ENCODE measurements at places on chromosomes 2 and 18.

DNA sequence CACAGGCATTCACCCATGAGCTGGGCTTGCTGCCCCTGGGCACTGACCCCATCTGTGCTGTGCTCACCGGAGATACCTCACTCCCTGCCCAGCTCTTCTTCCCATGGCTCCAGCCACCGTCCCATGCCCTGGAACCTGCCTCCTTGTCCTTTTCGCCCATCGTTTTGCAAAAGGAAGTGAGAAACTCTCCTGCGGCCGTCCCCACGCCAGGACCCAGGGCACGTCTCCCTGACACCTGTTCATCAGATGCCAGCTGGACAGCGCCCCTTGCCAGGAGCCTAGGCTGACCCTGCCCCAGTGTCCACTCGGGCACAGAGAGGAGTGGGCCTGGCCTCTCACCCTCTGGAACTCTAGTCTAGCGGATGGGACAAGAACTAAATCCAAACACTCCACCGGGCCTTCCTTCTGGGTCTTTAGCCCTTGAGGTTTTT is 238.6 kb downstream of the SEPTIN10 start:
- DNase-seq: no peak

DNA sequence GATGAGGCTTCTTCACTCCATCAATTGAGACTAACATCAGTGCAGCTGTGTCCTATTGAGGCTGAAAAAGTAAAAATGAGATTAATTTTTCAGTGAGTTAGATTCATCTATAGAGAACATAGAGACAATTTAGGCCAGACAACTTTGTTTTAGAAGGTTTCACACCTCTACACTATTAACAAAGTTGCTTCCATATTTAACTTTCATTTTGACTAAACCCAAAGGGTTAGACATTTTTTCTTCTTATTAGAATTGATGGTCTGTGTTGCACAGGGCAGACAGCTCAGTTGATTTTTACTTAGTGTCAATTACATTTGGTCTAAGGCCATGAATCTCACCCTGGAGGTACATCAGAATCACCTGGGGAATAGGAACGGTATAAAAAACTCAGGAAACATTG is 130.2 kb upstream of the NXPH2 start:
- no peak for DNase-seq

GRCh38 chr2:44130441-44130840 is 38.2 kb upstream of the PPM1B start:
- DNase-seq: no peak

DNA sequence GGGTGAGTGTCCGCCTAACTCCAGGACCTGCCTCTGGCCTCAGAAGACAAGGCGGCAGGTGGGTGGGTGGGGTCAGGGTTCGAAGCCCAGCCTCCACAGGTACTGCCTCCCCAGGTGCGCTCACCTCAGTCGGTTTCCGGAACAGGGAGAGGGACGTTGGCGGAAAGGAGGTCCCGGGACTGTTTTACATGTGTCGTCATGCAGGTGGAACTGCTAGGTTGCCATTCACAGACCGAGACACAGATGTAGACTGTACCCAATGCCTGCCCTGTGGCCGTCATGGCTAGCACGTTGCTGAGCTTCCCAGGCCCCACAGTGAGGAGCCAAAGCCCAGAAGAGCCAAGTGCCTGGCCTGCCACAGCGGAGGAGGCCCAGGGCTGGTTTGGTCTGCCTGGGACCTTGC is 284.0 kb upstream of the HS6ST1 start:
- DNase-seq: no peak

GRCh38 chr18:74213429-74213828 is 65.1 kb downstream of the TIMM21 start:
- no peak for DNase-seq

DNA sequence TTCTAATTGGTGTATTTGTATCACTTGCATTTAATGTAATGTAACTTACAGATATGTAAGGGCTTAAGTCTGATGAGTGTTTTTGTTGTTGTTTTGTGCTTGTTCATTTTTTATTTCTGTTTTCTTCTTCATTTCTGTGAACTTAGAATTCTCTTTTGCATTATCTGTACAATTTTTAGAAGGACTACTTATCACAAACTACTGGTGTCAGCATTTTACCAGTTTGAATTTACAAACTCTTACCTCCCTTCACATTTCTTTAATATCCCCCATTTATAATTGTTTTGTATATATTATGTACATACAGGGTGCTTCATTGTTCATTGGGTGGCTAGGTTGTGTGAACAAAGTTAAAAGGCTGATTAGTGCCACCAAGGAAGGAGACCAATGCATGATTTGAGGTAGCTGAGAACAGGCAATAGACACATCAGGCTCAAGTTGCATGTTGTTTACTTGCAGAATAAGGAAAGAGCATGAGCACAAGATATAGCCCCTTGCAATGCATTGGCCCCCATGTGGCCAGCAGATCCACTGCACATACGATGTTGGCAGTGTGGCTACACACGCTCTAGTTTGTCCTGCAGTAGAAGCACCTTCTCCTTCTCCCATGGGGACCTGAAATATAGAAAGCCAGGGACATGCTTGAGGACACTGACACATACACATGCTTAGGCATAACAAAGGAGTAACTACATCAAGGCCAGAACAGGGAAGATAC is 198.2 kb downstream of the CD8B2 start:
- DNase-seq: no peak

DNA sequence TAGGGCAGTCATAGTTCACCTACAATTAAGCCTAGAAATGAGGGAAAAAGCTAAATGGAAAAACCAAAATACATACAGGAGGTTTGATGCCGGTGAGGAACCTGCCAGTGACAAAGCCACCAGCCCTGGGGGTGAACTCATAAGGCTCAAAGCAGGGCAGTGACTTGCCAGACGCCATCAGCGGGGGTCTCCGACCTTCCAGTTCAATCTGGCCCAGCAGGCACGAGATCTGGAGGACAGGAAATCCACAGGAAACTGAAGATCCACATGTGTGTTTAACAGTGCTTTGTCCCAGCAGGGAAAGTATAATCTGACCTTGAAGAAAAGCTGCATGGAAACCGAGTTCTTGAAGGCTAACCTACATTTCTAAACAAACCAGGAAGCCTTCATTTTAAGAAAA is 60.1 kb downstream of the POLR1A start:
- no peak for DNase-seq

DNA sequence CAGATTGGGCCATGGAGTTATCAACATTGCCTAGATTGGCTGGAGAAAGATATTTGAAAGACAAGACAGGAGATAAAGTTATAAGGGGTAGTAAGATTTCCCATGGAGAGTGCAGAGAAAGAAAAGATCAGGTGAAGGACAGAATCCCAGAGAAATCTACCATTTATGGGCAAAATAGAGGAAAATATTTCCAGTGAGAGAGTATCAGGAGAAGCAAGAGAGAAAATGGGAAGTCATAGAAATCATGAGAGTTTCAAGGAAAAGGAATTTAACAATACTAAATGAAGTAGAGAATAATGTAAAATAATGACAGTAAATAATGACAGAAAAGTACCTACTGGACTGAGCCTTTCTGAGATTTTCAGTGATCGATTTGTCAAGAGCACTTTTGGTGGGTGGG is 447.6 kb upstream of the CHST9 start:
- no peak for DNase-seq

- no peak for DNase-seq
Measured at GRCh38 chr2:121150713-121151112, 134.3 kb downstream of the TFCP2L1 start.

- no peak for DNase-seq
Measured at GRCh38 chr2:105774781-105775337, 30.1 kb downstream of the NCK2 start.

- no peak for DNase-seq
Measured at GRCh38 chr2:98552499-98553179, 55.7 kb downstream of the COA5 start.

- DNase-seq: no peak
Measured at GRCh38 chr2:203549406-203549805, 14.3 kb upstream of the RAPH1 start.

- DNase-seq: no peak
Measured at GRCh38 chr2:136212426-136213378, 94.8 kb upstream of the CXCR4 start.

GRCh38 chr2:188272121-188272520 is 19.6 kb upstream of the GULP1 start:
- DNase-seq: no peak

- DNase-seq: no peak
Measured at GRCh38 chr2:111884592-111884964, 585 bp upstream of the ANAPC1 start.

GRCh38 chr2:36549165-36549574 is 48.8 kb downstream of the FEZ2 start:
- DNase-seq: no peak

DNA sequence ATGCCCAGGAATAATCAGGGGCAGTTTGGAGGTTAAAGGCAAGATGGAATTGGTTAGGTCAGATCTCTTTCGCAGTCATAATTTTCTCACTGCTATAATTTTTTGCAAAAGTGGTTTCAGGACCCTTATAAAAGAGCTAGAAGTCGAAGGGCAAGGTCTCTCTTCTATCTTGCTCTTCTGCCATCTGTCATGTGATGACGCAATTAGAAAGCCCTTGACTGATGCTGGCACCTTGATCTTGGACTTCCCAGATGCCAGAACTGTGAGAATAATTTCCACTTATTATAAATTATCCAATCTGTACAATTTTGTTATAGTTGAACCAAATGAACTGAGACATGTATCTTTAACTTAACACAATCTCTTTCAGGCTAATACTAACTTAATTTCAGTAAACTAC is 6.3 kb upstream of the RALBP1 start:
- no peak for DNase-seq

DNA sequence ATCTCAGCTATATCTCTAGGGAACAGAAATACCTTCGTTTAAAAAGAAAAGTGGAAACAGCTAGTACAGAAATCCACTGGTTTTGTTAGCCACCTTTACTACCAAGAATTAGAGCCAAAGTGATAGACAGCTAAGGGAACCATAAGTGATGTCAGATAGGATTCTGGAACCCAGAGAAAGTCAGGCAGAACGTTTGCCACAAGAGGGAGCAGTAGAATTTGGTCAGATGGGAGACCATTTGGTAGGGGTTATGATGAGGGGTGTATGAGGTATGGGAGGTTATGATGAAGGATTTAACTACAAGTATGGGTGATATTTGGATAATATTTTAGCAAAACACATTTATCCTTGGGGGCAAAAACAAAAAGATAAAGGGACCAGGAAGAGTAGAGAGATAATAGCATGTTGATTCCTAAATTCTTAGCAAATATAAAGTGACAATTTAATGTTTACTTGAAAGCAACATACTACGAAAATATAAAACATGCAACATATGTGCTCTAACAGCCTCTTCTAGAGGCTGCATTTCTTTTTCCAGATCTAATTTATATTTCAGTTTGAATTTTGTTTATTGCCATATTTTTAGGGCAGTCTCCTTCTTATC is 3.3 kb downstream of the SLC8A1 start:
- DNase-seq: no peak

DNA sequence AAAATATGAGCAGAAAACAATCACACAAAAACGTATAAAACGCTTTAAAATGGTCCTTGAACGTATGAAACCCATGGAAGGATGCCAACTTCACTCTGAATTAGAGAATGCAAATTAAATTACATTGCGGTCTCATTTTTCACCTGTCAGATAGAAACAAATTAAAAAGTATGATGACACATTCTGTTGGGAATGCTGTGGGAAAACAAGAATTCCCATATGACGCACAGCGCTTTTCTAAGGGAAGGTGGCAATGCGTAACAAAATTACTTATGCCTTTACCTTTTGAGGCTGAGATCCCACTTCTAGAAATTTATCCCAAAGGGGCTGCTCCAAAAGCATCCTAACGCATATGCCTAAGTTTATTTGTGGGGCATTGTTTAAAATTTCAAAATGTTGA is 3.8 kb upstream of the RPS7 start:
- no peak for DNase-seq

GRCh38 chr2:42124011-42124785 is 45.0 kb upstream of the EML4 start:
- DNase-seq: no peak

DNA sequence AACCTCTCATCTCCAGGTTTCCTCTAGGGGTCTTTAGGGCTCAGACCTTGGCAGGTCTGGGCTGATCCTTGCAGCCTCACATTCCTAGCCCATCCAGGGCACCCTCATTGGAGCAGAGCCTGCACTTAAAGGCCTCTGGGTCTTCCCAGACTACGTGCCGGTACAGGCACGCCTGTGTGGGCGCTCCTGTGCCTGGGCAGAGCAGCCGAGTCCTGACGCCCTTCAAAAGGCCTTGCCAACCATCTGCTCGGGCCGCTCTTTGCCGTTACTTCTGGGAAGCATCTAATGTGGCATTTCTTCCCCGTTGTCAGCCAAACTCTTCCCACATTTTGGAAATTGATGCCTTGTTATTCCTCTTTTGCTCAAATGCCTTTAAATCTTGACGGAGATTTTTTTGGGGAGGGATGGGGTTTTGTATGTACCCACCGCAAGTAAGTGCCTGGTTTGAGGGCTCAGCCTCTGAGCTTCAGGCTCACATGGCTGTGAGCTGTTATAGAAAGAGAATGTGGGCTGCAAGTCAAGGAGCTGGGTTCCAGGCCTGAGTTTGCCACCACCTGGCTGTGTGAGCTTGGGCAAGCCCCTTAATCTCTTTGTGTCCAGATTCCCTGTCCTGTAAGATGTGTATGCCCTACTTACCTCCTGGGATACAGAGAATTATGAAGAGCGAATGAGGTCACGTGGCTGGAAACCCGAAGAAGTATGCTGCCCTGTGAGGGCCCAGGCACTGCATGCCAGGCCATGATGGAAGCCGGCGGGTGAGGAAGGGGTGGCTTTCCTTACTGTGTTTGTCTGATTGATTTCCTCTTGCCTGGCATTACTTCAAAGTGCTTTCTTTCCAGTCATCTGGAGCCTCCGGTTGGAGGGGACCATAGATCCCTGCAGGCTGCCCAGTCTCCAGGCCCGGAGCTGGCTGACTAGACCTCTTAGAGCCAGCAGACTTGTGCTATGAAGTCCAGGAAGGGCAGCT is 20.6 kb downstream of the EHD3 start:
- DNase-seq: no peak

DNA sequence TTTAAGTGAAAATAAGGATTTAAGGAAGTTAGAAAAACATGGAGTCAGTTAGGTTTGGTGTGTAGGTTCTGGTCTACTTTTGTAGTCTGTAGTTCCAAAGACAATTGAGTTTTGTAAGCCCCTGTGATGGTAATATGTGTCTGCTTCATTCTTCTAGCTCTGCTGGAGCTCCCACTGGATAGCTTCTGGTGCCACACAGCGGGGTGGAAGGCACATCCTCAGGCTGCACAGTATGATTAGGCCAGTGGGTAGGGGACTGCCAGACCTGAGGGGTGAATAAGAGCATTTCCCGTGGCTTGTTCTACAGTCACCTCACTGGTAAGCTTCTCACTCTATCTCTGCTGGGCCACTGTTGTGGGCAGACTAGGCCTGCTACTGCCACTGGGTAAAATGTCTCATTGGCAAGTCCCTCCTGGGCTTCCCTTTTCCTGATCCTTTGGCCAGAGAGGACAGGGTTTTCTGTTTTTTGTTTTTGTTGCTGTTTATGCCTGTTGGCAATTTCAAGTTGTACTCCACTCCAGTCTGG is 44.5 kb downstream of the TMEM131 start:
- DNase-seq: no peak

Measured in iPS DF 6.9 (cell line).